Neuronal stem cell (in vitro differentiated cells): ENCODE measurements at places on chromosomes 6 and 20.
A peak's percentile ranks its signal among the peaks of the same experiment; 100 is the strongest.

DNA sequence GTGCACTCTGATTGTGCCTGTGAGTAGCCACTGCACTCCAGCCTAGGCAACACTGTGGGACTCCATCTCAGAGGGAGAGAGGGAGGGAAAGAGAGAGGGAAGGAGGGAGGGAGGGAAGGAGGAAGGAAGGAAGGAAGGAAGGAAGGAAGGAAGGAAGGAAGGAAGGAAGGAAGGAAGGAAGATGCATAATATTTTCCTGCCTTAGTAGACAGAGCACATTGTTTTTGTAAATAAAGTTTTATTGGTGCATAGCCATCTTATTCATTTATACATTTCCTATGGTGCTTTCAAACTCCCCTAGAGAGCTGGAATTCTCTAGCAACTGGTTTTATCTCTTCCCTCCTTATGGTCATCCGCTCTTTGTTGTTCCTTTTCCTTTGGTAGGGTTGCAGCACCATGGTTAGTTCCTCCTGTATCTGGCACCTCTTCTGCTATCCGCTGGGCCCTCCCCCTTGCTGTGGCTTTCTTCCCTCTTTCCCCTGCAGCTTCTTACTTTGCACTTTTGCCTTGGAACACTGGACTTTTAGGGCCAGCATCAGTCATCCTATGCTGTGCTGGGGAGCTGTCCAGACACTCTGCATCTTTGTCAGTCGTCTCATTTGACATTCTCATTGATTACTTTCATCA is 20.2 kb downstream of the GPR6 start:
- DNase-seq, result no peak

DNA sequence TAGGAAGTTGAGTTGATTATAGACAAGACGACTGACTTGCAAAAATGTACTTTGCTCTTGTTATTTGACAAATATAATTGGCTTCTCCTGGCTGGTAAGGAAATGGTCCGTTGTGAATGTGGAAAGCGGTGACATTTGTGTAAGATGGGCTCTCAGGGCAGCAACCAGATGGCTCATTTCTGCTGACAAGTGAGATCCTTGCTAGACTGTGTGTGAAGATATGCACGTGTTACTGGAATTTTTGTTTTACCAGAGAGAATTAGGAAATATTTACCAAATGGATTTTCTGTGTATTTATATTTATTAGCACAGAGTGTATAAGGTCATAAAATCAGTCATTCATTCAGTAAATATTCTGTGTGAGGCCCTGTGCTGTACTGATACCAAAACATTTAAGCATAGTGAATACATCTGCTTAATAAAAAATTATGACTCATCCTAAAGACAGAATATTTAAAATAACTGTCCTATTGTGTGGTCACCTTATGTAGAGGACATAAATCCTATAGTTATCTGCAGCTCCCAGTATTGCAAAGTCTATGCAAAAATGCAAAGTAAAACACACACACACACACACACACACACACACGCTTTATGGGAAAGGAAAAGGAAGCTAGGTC is 109.9 kb upstream of the ASF1A start:
- DNase-seq, result no peak

GRCh38 chr6:135182071-135183001 is 1.2 kb downstream of the MYB start:
- DNase-seq, result peak; percentile 26

- no peak for DNase-seq
Observed at GRCh38 chr20:22720206-22720605, 135.8 kb upstream of the FOXA2 start.

GRCh38 chr6:129359811-129360681 is 349.9 kb downstream of the ARHGAP18 start:
- no peak for DNase-seq
